AG09309 (cell line): ENCODE measurements at places on chromosomes 5 and 9.
A peak's percentile ranks its signal among the peaks of the same experiment; 100 is the strongest.

GRCh38 chr9:38689678-38690077, 30.3 kb downstream of the FAM240B start:
- no peak for DNase-seq

GRCh38 chr5:96354237-96354636, 78.8 kb downstream of the PCSK1 start:
- no peak for DNase-seq

- DNase-seq: peak; percentile 59
Measured at GRCh38 chr5:147534172-147534951, 24.5 kb upstream of the DPYSL3 start.

- no peak for DNase-seq
Measured at GRCh38 chr9:124707666-124708065, 63.4 kb downstream of the NR6A1 start.

DNA sequence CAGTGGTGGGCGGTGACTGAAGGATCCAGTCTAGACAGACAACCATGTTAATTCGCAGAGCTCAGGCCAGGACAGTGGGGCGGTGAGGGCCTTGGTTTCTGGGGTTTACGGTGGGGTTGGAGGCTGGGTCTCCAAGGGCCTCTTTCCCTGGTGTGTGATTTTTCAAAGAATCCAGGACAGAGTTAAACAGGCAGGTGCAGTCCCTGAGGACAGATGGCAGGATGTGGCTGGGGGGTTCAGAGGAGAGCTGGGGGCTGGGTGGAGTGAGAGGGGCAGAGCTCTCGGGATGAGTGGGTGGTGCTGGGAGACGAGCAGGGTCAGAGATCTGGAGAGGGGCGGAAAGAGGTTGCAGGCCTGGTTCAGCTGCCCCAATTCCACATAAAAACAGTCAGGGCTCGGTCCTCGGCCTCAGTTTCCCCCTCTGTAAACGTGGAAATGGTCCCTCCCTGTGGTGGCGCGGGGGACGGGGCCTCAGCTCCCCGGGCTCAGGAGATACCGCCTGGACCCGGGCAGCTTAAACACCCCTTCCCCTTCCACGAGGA, 145.9 kb downstream of the GAPVD1 start:
- DNase-seq: no peak

DNA sequence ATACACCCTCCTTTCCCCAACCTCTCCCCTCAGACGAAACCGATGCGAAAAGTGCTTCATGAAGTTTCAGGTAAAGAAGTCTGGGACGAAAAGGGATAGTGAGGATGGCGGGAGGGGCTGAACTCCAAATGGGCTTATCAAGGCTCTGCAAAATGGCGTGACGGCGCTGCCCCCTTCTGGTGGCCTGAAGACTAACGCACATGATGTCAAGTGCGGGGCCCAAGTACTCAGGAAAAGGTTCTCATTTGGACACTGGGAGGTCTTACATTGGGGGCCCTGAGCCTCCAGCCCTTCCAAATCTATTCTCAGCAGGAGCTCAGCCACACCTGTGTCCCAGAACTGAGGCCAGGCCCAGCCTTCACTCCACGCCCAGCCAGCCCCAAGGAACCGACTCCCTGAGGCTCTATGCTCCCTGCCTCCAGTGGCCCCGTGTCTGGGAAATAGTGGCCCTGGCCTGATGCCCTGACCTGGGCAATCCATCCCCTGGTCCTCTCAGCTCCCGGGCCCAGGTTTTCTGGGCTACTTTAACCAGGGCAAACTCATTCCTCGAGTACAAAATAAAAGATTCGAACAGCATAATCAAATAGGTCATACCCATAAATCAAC, 119.9 kb downstream of the KCNIP1 start:
- DNase-seq: no peak

DNA sequence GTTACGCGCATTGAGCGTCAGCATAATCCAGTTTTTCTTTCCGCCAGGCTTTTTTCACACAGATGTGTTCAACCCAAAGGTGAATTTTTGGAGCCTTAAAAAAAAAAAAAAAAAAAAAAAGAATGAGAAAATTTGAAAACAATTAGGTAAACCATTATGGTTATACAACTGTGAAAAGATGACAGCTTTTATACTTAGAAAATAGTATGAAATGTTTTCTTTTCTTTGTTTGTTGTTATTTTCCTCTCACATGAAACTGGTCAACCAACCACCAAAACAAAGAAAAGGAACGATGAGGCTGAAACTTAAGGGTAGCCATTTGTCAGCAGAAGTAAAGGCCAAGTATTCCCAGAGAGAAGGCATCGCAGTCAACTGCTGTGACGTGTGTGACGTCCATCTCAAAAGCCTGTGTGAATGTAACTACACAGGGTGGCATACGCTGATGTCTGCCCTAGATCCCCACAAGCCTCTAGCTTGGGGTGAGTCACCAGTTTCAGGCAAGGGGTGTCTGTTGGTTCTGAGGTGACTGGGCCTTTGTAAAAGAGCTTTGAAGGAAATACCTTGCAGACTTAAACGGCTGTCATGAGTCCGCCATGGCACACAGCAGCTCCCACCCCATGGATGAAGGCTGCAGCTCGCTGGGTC, 182.9 kb downstream of the AOPEP start:
- no peak for DNase-seq

DNA sequence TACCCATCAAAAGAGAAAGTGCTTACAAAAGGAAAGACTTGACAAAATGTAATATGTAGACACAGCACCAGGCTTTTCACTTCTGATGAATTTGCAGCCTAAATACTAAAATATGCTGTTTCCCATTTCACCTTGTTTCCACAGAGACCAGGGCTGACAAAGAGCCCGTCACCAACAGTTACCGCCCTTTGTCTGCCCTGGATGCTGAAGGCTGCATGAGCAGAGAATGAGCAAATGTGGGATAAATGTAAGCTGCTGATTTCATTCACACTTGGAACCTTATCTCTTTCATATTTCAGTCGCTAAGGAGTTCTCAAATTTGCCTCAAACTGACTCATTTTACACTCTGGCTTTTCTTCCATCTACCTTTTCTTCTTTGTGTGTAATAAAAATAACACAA, 213.9 kb downstream of the TMEM167A start:
- DNase-seq: no peak

DNA sequence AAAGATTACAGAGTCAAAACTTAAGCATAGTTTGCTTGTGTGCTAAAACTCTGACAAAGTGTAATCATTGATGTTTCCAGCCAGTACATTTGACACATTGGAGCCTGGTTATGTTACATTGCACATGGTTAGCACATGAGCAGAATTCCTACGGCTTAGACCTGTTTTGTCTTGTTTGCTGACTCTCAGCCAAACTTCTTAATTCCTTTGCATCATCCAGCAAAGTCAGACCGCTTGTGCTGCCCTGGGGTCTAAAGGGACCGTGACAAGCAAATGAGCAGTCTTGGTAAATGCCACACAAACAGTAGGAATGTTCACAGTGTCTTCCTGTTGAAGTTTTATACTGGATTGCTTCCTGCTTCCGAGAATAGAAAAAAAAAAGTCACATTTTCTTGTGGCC, 72.0 kb upstream of the ENTREP1 start:
- no peak for DNase-seq

DNA sequence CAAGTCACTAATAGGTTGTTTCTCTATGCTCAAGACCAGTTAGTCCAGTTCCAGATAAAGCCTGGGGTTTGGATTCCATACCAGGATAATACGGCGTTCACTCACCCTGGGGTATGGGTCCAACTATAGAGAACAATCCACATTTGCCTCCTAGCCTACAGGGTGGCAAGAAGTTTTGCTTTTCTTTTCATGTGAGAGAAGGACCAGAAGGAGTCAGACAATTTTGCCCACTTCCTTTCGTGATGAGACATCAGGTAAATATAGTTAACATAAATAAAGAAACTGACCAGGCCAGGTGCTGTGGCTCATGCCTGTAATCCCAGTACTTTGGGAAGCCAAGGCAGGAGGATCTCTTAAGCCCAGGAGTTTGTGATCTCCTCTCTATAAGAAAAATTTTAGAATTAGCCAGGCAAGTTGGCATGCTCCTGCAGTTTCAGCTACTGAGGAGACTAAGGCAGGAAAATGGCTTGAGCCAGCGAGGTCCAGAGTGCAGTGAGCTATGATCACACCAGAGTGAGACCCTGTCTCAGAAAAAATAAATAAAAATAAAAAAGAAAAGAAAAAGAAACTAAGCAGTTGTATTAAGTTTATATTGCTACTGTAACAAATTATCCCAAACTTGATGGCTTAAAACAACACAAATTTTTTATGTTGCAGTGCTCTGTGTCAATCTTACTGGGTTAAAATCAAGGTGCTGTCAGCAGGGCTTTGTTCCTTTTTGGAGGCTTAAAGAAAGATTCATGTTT, 7.5 kb upstream of the REEP5 start:
- no peak for DNase-seq

DNA sequence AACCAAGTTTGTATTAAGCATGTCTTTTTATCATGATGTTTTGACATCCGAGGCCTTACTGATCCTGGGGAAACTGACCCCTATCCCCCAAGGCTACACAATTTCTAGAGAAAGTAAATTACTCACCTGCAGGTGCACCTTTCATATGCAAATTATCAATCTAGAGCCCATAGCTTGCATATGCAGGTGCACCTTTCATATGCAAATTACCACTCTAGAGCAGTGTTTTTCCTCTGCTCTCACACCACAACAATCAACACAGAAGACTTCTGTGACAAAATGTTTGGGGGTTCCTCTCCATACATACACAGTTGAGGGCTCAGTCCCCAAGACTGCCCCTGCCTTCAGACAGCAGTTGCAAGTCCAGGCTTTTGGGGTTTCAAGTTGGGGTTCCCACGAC, 203.7 kb upstream of the RORB start:
- DNase-seq: no peak

- DNase-seq: no peak
Measured at GRCh38 chr5:55847837-55848236, 3.3 kb upstream of the IL31RA start.

GRCh38 chr9:101026824-101027223, 1.7 kb upstream of the PLPPR1 start:
- no peak for DNase-seq

- peak; percentile 47 for DNase-seq
Measured at GRCh38 chr9:131747352-131747751, 7.5 kb upstream of the RAPGEF1 start.

GRCh38 chr5:32852535-32852934, 141.4 kb downstream of the NPR3 start:
- DNase-seq: no peak

GRCh38 chr5:55535199-55535905, 588 bp upstream of the PLPP1 start:
- DNase-seq: no peak

- no peak for DNase-seq
Measured at GRCh38 chr5:148482196-148482595, 98.4 kb downstream of the FBXO38 start.

- DNase-seq: no peak
Measured at GRCh38 chr9:4514252-4515128, 24.2 kb downstream of the SLC1A1 start.

DNA sequence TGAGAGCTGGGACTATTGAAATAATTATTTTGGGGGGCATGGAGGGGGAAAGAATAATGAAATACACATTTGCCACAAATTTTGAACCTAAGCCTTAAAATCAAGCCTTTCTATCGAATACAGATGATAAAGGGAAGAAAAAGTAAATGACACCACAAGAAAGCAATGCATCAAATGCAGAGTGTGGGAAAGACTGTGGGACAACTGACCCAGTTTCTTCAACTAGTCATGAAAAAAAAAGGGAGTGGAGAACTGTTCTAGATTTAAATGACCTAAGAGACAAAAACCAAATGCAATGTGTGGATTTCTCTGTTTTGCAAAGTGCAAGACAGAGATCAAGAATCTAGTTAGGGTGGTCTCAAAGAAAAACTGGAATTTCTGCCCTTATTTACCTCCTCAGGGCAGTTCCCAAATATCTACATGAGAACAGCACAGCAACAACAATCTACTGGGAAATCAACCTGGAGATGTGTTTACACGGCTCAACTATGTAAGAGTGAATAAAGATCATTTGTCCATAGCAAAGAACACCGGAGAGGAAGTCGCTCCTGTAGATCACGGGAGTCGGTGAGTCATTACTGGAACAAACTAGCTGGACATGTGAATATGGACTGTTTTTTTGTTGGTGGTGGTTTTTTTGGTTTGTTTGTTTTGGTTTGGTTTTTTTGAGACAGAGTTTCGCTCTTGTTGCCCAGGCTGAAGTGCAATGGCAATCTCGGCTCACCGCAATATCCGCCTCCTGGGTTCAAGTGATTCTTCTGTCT, 145.9 kb downstream of the DROSHA start:
- DNase-seq: no peak

DNA sequence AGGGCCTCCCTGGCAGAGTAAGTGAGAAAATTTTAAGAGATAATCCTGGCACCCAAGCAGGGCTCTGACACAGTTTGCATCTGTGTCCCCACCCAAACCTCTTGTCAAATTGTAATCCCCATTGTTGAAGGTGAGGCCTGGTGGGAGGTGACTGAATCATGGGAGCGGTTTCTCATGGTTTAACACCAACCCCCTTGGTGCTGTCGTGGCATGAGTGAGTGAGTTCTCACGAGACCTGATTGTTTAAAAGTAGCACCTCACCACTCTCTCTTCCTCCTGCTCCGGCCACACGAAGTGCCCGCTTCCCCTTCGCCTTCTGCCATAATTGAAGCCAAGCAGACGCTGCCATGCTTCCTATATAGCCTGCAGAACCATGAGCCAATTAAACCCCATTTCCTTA, 80.1 kb downstream of the FBXW11 start:
- DNase-seq: no peak

DNA sequence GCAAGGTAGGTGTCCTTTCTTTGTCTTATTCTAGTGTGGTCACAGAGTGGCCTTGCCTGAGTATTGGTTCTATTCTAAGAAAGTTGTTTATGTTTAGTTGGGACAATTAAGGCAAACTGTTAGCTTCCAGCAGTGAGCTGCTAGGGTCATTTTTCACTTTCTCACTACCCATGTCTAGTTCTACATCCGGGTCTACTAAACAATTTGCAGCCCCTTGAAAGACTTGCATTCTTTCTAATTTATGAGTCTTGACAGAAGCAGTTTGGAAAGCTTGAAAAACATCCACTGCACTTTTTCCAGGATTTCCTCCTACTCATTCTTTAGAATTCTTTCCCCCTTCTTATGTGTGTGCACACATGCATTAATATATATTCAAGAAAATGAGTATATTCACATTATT, 892.2 kb upstream of the ACO1 start:
- no peak for DNase-seq

DNA sequence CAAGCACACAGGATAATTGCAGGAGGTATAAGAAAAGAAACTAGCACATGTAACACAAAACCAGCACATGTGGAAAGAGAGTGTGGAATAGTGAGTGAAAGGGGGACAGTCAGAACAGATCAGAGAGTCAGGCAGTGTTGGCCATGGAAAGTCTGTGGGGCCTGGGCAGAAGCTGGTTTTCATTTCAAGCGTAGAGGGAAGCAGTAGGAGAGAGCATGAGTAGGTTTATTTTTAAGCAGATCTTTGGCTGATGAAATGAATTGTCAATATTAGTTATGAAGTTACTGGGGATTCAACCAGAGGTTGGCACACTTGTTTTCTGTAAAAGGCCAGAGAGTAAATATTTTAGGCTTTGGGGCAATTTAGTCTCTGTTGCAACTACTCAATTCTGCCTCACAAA, 283.1 kb downstream of the SMARCA2 start:
- DNase-seq: no peak

- DNase-seq: no peak
Measured at GRCh38 chr9:34566322-34566721, 23.2 kb downstream of the CNTFR start.
